ENCODE measurements at places on chromosomes 7 and 10.
A peak's percentile ranks its signal among the peaks of the same experiment; 100 is the strongest.

DNA sequence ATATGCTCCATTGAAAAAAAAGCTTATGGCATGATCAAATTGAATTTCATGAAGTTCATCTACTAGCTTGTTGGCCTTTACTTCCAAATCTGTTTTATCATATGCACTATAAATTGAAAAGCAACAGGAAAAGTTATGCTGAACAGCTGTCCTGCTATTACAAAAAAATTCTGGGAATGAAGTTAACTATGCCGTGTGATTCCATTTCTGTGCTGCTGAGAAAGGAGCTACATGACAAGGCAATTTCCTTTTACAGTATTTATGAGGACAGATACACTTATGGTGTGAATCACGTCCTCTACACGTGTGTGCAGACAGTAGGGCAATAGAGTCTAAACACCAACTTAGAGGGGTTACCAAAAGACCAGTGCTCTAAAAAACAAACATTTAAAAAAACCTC lies 426.5 kb upstream of the AKR1E2 start:
- DNase-seq: no peak

DNA sequence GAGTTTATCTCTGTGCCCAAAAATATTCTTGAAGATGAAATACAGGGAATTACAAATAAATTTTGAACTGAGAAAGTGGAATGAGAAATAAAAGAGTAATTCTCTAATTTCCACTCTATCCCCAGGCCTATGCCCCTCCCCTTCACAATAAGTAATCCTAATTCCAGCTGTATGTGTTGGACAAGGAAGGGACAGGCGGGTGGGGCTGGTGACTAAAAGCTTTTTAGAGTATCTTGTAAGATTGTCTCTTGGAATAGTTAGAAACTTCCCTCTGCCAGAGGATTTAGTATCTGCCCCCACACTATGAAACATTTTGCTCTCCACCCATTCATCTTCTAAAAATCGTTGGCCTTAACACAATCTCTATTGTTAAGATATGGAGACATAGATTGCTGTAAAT lies 199.2 kb downstream of the MBL2 start:
- DNase-seq: no peak

GRCh38 chr10:132145002-132145401 lies 41.7 kb upstream of the DPYSL4 start:
- no peak for DNase-seq

DNA sequence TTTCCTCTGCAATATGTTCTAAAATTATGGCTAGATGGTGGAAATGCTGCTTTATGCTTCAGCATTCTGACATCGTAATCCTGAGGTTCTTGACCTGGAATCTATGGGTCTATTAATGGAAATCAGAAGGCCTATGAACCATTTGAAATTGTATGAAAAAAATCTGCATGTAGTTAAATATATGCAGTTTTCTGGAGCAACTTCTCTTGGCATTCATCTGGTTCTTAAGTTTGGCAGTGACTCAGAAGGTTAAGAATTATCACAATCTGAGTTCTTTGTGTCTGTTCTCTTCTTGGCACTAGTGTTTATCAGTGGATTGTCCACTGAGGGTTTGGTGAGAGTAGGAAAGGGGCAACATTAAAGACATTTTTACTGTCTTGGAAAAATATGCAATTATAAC lies 71.1 kb upstream of the FZD1 start:
- no peak for DNase-seq

- no peak for DNase-seq
These were observed 60.4 kb downstream of the LRRC17 start for GRCh38 chr7:102973096-102973802.

DNA sequence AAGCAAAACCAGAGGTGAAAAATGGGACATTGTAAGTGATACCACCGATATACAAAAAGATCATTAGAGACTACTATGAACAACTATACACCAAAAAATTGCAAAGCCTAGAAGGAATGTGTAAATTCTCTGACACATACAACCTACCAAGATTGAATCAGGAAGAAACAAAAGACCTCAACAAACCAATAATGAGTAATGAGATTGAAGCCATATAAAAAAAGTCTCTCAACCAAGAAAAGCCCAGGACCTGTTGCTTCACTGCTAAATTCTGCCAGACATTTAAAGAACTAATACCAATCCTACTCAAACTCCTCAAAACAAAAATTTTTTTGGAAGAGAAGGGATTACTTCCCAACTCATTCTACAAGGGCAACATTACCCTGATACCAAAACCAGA lies 134.0 kb downstream of the TPST1 start:
- no peak for DNase-seq

- DNase-seq: no peak
These were observed 1502.8 kb upstream of the LRRTM3 start for GRCh38 chr10:65423043-65423442.

DNA sequence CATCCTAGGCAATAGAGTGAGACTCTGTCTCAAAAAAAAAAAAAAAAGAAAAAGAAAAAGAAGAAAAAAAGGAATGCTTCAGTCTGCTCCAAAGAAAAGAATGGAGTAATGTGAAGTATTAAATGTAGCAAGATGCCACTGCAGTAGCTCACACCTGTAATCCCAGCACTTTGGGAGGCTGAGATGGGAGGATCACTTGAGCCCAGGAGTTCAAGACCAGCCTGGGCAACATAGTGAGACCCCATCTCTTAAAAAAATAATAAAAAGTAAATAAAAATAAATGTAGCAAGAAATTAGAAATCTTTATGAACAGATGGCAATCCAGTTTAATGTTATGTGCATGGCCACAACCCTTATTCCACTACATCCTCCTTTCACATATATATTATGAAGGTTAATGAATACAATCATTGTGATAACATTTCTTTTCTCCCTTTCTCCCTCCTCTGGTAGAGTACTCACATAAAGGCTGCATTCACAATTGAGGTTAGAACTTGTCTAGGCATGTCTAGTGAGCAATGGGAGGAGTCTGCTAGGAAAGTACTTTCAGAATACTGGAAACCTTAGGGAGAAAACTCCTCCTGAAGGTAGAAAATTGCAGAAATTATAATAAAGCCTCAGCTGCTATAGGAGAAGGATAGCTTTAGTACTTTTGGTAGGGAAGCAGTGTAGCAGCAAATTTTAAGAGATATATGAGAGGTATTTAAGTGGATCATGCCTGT lies 20.4 kb downstream of the KLLN start:
- DNase-seq: no peak

DNA sequence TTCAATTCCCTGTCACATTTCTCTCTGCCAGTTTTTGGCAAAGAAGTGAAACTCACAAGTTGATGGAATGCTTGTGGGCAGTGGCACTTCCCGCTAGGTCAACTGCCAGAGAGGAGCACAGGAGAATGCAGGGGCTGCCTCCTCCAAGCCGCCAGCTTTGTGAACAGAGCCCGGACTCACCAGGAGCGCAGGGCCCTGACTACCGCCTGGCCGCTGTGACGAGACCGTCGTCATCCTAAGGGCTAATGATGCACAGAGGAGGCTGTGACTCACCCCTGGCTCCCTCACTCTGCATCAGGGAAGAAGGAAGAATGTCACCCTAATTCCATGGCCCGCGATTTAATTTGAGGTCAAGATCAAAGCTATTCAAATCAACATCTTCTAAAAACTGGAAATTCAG lies 123.9 kb downstream of the TAX1BP1 start:
- no peak for DNase-seq

- no peak for DNase-seq
These were observed 81.0 kb upstream of the ITPRID1 start for GRCh38 chr7:31432836-31433340.

DNA sequence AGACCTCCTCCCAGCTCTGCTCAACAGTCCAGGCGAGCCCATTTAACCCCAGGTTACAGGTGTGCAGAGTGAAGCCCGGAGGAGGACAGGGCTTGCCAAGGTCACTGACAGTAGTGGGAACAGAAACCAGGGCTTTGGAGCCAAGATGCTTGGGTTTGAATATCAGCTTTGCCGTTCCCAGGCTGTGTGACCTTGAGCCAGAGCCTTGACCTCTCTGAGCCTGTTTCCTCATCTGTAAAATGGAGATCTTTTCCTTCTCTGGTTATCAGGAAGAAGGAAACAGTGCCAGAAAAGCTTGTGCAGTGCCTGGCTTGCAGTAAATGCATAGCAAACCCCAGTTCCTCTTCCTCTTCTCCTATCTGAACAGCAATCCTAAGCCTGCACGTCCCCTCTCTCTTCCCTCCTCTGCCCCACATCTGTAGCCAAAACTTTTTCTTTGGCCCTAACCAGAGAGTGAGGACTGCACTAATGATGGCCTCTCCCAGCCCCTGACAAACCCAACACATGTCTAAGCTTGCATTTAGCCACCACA lies 21.4 kb upstream of the MLXIPL start:
- DNase-seq: no peak

DNA sequence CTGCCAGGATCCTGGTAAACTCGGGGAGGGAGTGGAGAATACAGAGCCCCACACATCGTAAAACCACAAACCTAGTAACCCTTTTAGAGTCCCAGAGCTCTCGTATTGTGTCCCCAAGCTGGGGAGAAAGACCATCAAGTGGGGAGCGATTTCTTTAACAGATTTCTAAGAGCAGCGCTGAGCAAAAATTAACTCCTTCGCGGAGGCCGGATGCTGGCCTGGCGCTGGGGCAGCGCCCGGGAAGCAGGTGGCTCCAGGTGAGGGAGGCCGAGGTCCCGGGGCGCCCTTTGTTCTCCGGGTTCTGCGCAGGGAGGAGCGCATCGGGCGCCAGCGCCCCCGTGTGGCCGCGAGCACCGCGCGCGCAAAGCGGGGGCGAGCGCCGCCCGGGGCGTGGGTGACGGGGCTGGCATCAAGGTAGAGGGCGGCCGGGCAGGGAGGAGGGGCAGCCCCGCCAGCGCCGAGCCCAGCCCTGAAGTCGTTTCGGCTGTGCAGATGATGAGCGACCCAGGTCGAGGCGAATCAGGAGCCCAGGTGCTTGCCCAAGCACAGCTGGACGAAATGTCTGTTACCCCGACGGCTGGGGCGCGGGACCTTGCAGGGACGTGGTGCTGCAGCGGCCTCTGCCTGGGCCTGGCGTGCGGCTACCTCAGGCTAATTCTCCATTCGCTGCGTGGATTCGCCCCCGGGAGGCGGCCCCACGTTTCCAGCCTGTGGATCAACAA lies 10.4 kb upstream of the FGFR2 start:
- DNase-seq: peak; percentile 66

DNA sequence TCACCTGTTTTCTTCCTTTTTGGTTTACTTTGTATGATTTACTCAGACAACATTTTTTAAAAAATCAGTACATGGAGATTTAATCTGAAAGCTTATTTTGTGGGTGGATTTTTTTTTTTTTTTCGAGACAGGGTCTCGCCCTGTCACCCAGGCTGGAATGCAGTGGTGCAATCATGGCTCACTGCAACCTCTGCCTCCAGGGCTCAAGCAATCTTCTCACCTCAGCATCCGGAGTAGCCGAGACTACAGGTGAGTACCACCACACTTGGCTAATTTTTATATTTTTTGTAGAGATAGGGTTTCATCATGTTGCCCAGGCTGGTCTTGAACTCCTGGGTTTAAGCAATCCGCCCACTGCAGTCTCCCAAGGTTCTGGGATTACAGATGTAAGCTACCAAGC lies 2.5 kb downstream of the GSTO1 start:
- no peak for DNase-seq

- no peak for DNase-seq
These were observed 53.8 kb downstream of the PDGFA start for GRCh38 chr7:465710-466400.

DNA sequence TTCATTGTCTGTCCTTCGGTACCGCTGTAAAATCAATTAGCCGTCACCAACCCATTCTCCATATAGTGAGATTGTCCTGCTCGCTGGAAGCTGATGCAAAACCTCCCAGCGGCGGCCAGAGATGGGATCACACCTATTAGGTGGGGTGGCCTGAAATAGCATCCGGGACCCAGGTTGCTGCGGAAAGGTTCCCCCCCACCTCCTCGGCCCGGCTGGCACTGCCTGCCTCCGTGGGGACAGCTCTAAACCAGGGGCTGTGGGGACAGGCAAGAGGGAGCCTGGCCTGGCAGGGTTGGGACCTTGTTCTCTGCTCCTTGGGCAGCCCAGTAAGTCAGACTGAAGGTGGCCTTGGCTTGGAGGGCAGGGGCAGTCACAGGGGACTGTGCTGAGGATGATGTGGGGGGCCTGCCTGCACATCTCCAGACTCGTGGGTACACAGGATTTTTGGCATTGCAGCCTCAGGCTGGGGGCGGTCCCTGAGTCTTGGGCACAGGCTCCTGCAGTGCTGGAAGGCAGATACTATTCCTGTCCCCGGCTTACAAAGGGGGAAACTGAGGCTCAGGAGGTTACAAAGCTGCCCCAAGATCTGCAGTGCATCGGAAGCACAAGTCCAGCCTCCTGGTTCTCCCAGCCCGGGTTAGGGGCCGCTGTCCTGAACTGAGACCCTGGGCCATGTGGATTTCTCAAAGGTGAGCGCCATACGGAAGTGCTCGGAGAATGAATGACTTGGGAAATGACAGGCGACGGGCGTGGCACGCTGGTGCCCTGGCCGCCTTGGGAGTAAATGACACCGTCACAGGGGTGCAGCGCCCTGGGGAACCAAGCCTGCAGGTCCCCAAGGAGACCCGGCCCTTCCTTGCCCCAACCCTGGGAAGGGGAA lies 65.6 kb downstream of the UNCX start:
- DNase-seq: no peak

GRCh38 chr7:117110480-117111315 lies 157.4 kb downstream of the ST7 start:
- DNase-seq: peak; percentile 22

DNA sequence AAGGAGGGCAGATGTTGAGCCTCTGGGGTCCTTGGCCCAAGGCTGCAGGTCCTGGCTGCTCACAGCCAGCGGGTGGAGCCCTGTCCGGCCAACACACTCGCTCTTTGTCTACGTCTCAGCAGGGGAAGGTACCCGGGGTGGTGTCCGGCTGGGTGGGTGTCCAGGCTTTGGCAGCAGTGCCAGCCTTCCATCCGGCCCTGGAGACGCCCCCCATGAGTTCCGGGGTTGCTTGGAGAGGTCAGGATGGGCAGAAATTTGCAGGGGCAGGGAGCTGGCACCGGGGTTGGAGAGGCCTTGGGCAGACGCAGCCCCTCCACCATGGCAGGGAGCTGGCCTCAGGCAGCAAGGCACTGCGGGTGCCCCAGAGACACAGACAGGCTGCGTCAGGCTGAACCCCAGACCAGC lies 42.2 kb upstream of the ELN start:
- DNase-seq: no peak

GRCh38 chr10:119268428-119268827 lies 61.1 kb downstream of the GRK5 start:
- DNase-seq: no peak

GRCh38 chr7:139937715-139938114 lies 108.7 kb downstream of the TBXAS1 start:
- DNase-seq: no peak

DNA sequence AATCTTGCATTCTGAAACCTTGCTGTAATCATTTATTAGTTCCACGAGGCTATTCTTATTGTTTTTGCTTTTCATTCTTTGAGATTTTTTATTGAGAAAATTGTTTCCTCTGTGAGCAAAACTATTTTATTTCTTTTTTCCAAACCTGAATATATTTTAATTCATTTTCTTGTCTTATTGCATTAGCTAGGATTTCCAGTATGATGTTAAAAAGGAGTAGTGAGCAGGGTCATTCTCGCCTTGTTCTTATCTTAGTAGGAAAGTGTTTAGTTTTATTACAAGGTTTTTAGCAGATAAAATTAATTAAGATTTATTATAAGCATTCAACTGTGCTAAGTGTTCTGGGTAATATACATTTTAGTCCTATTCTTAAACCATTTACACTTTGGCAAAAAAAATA lies 214.6 kb upstream of the KLF6 start:
- no peak for DNase-seq

- DNase-seq: no peak
These were observed 28.3 kb upstream of the PRSS1 start for GRCh38 chr7:142720986-142721385.
